Activated CD4-positive, alpha-beta T cell treated with anti-CD3 and anti-CD28 coated beads for 36 hours (primary cell): ENCODE measurements at places on chromosomes 7 and 10. TPM values are rescaled to one million over a fixed set of nuclear protein-coding genes. Genes with fewer than 3 reads are reported as not detected.

Gene ITGB1
- 68.9 TPM for total RNA-seq

Gene HDAC9
- 0.69 TPM for total RNA-seq

Gene ZNF107
- total RNA-seq, result 16.5 TPM

Gene PTPRN2
- 0.51 TPM for total RNA-seq

Gene FAM25G
- not detected for total RNA-seq

Gene ATP6V0A4
- total RNA-seq, result 0.32 TPM

Gene RHOBTB1
- 0.04 TPM for total RNA-seq

Gene VTI1A
- 33.4 TPM for total RNA-seq

Gene THSD7A
- total RNA-seq, result not detected

Gene CAV1
- 0.25 TPM for total RNA-seq

Gene TRPV5
- total RNA-seq, result not detected

Gene KCNIP2
- total RNA-seq, result 2.8 TPM

Gene VPS37D
- 0.35 TPM for total RNA-seq

Gene FAM241B
- 6.3 TPM for total RNA-seq

Gene NUDT5
- 99.9 TPM for total RNA-seq

Gene DNAJC12
- total RNA-seq, result 7.0 TPM

Gene RSBN1L
- 26.3 TPM for total RNA-seq

Gene CALCR
- not detected for total RNA-seq

Gene HOXA4
- 0.25 TPM for total RNA-seq

Gene ADRA2A
- not detected for total RNA-seq

Gene ANKRD22
- total RNA-seq, result 0.37 TPM

Gene HMX3
- not detected for total RNA-seq

Gene EVX1
- total RNA-seq, result not detected

Gene CYP3A4
- not detected for total RNA-seq

Gene UCMA
- not detected for total RNA-seq

Gene CALU
- total RNA-seq, result 32.9 TPM

Gene GIMAP6
- 25.4 TPM for total RNA-seq

Gene CALHM1
- not detected for total RNA-seq
